ENCODE measurements at places on chromosomes 1 and 21.

DNA sequence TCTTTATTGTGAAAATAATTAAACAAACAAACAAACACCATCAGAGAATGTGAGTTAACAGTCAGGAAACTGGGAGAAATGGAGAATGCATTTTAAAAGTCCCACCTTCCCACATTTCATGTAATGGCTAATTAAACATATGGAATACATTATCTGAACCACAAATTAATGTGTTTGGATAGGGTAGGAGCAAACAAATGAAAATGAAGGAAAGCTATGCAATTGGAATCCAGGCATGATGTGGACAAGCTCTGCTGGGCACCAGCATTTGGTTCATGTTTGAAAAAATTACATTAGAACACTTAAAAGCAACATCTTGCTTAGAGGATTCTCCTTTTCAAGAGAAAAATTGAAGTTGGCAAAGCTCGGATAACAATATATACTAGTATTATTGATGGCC, 628.1 kb downstream of the LMO4 start:
- DNase-seq, result no peak

- peak; percentile 52 for DNase-seq
These were observed 9.7 kb downstream of the CD2 start for GRCh38 chr1:116763787-116764465.

- DNase-seq, result no peak
These were observed 20.9 kb downstream of the HLCS start for GRCh38 chr21:36945496-36946138.

DNA sequence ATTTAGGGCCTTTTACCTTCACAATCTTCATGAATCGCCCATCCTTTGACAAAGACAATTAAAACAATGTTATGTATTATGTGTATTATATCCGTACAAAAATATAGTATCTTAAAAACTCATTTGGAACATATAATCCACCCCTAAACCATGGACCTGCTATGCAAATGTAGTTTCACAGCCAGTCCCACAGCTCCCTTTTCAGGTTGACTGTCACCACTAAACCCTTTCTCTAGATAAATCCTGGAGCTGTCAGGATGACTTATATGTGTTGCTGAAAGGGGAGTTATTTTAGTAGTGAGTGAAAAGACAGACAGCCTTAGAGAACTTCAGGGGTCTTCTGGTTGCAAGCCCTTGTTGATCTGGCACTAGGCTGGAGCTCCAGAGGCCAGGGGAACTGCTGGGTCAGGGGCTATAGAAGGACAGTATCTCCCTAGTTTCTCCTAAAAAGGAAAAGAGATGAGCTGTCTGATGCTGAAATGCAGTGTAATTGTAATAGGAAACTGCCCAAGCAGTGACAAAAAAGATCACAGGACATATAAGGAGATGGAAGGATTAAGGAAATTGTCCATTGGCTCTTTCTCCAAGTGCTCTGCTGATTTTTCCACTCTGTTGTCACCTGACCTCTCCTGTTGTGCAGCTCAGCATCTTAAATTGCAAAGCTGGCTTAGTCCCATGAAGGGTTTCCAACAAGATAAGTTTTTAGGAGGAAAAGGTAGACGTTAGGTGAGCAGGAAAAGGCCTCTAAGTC, 127.7 kb downstream of the S1PR1 start:
- no peak for DNase-seq

- DNase-seq, result no peak
These were observed 355.1 kb downstream of the NPHP4 start for GRCh38 chr1:5637171-5637570.

DNA sequence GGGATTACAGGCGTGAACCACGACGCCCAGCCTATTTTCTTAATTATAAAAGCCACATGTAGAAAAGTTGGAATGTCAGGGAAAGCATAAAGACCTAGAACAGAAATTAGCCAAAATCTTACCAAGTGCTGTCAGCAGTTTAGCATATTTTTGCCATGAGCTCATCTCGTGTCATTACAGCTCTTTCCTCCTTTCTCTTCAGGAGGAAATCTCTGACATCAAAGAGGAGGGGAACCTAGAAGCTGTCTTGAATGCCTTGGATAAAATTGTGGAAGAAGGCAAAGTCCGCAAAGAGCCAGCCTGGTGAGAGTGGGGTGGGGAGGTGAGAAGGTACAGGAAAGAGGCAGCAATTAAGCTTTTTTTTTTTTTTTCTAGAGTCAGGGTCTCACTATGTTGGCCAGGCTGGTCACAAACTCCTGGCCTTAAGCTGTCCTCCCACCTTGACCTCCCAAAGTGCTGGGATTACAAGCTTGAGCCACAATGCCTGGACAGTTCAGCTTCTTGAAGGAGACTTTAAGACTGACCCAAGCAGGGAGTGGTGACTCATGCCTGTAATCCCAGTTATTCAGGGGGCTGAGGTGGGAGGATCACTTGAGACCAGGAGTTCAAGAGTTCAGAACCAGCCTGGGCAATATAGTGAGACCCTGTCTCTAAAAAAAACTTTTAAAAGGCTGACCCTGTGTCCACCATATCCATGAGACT, 8.4 kb upstream of the BGLAP start:
- no peak for DNase-seq

DNA sequence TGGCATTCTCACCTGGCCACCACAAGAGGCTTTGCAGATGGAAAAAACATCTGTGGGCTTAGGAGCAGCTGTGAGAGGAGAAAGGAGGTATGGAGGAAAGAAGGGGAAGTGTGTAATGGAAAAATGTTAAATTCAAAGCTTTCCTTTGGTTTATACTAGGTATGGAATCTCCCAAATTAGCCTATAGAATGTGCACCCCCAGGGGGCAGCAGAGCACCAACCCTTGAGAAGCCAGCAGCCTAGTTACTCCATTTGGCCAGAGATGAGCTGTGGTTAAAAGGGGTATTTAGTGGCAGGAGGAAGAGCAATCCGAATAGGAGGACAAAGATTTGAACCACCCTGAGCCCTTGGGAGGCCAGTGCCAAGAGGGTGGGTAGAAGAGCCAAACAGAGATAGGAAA, 97.5 kb upstream of the CTTNBP2NL start:
- DNase-seq, result peak; percentile 71

GRCh38 chr1:11648039-11648438, 6.2 kb downstream of the FBXO2 start:
- DNase-seq, result no peak

DNA sequence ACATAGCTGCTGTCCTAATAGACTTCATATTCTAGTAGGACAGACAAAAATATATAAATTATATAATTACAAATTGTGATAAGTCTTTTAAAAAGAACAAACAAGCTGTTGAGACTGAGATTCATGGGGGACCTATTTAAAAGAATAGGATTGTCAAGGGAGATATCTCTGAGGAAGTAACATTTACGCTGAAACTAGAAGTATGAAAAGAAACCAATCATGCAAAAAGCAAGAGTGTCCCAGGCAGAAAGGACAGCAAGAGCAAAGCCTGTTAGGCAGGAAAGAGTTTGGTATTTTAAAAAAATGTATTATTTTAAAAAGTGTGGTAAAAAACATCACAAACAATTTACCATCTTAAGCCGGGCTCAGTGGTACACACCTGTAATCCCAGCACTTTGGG, 9.1 kb upstream of the METTL13 start:
- no peak for DNase-seq

GRCh38 chr1:151061704-151062103, 1.5 kb downstream of the MLLT11 start:
- no peak for DNase-seq

GRCh38 chr21:35051287-35051818, 2.3 kb upstream of the RUNX1 start:
- DNase-seq, result peak; percentile 85

DNA sequence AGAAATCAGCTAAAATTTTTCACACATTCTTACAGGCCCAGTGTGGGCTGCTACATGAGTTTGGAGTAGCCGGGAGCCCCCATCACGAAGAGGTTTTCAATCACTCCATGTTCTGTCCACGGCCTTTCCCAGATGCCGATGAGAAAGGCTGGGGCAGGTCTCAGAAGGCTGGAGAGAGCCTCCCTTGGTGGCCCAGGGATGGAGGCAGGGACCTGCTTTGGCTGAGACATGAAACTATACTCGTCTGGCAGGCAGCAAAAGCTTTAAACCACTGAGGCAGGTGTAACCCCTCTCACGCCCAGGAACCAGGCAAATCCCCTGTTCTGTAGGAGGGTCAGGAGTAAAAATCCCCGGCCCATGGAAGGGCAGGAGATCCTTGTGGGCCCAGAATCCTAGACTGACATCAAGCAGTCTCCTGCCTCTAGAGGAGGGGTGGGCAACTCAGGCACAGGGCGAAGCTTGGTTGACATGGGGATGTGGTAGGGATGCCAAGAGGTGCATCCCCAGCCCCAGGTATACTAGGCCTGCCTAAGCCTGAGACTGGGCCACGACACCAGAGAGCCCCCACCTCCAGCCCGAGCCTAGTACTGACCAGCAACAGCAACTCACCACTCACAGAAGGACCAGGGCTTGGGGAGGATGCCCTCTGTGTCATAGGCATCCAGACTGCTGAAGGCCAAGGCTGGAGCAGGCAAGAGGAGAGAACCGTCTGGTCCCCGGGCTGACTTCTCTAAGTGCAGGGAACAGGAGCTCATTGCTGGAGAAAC, 9.1 kb downstream of the MMEL1 start:
- DNase-seq, result no peak

DNA sequence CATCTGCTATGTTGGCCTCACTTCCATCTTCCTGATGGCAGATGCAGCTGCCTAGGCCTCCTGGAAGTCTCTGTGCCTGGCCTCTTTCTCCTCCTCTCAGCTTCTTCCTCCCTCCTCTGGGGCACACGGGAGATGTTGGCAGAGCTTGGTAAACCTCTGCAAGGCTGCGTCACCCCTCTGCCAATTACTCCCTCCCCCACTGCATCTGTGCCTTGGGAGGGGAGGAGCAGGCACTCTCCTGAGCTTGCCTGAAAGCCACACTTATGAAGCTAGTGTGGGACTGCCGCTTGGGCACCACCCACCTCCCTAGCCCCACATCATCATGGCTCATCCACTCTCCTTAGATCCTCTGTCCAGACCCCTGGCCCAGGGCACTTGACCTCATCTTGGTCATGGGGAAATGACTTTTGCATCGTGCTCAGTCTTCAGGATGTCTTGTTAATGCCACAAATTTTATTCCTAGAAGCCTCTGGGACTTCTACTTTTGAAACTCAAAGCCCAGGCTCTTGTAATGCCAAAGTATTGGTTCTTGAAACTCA, 7.3 kb upstream of the TMEM51 start:
- DNase-seq, result no peak

DNA sequence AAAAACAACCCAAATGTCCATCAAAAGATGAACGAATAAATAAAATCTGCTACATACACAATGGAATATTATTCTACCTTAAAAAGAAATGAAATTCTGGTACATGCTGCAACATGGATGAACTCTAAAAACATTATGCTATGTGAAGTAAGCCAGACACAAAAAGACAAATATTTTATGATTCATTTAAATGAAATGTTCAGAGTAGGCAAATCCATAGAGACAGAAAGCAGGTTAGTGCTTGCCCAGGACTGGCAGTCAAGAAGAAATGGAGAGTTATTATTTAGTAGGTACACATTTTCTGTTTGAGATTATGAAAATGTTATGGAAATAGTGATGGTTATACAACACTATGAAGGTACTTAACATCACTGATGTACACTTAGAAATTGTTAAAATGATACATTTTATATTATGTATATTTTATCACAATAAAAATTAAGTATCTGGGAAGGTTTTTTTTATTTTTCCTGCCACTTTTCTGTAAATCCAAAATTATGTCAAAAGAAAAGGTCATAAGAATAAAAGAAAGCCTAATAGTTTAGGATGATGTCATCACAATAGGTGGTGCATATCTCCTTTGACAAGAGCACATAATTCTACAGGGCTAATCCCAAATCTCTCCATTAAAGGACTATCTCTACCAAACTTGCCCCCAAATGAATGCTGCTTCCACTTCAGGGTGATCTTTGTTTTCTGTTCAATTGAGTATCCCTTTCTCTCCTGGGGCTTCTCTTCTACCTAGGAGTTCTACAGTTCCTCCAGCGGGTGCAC, 40.2 kb upstream of the FCER1A start:
- no peak for DNase-seq

DNA sequence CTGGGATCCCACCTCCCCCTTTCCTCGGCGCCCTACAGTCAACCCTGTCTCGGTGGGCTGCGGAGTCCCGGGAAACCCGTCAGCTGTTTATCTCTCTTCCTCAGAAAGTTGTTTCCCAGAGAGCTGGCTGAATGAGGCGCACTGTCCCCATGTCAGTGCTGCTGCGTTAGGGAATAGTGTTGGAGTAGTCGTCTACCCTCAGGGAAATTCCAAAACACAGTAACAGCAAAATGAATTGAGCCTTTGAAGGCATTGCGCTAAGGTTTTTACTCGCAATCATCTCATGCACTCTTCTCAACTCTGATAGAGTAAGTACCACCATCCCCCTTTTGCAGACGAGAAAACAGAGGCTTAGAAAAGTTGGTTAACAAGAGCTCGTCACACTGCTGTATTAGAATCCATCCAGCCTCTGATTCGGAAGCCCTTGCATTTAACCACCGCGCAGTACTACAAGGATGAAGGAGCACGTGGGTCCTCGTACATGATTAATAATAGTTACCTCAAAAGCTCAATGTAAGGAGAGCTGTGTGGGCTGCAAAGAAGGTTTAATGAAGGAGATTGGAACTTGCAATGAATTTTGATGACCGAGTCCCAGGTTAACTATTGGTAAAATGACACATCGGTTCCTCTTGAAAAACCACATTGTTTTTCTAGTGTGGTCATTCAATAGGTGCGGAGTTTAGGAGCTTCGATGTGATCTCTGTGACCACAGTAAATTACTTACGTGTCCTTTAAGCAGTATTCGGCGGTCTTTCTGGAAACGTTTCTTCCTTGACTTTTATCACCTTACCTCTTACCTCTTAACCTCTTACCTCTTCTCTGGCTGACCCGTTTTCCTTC, 788 bp upstream of the EDEM3 start:
- no peak for DNase-seq

GRCh38 chr1:184950227-184950626, 24.1 kb downstream of the NIBAN1 start:
- DNase-seq, result no peak

- no peak for DNase-seq
These were observed 19.6 kb downstream of the SCMH1 start for GRCh38 chr1:41222496-41222895.

GRCh38 chr1:109314795-109315194, 8.0 kb upstream of the MYBPHL start:
- DNase-seq, result no peak

GRCh38 chr1:226977643-226978431, 37.7 kb downstream of the COQ8A start:
- no peak for DNase-seq

All from H9 (cell line).